HepG2 (cell line): ENCODE measurements at places on chromosomes 6 and 20. TPM values are rescaled to one million over a fixed set of nuclear protein-coding genes. Genes with fewer than 3 reads are reported as not detected.

Gene GNMT
- 7.0 and 7.3 TPM in 2 replicates for total RNA-seq

Gene RAB22A
- 11.2 and 16.2 TPM in 2 replicates for total RNA-seq

Gene PPIL6
- 0.22 TPM in 1 of 2 replicates, not detected in the other for total RNA-seq

Gene APOBEC2
- total RNA-seq, result 0.09 and 0.35 TPM in 2 replicates

Gene TNXB
- 0.74 and 1.6 TPM in 2 replicates for total RNA-seq

Gene MDFI
- not detected in 2 replicates for total RNA-seq

Gene THBS2
- 0.08 and 0.15 TPM in 2 replicates for total RNA-seq

Gene ARMH2
- not detected in 2 replicates for total RNA-seq

Gene CST4
- not detected in 2 replicates for total RNA-seq

Gene TAP2
- 9.8 and 17.6 TPM in 2 replicates for total RNA-seq

Gene TDRD6
- not detected in 2 replicates for total RNA-seq

Gene POM121L2
- total RNA-seq, result not detected in 2 replicates

Gene SUMO4
- 0.38 and 1.2 TPM in 2 replicates for total RNA-seq

Gene HEY2
- 0.04 TPM in 1 of 2 replicates, not detected in the other for total RNA-seq

Gene FNDC1
- total RNA-seq, result not detected in 2 replicates

Gene DDR1
- total RNA-seq, result 7.0 and 16.7 TPM in 2 replicates

Gene DDX43
- total RNA-seq, result not detected in 2 replicates

Gene PAQR8
- 26.2 and 37.7 TPM in 2 replicates for total RNA-seq

Gene TMEM242
- total RNA-seq, result 6.4 and 11.1 TPM in 2 replicates

Gene TEAD3
- total RNA-seq, result 14.4 and 15.1 TPM in 2 replicates

Gene HLA-DQB2
- total RNA-seq, result not detected in 2 replicates

Gene CRYBG1
- total RNA-seq, result 21.9 and 37.3 TPM in 2 replicates

Gene SLC29A1
- 23.1 and 43.2 TPM in 2 replicates for total RNA-seq

Gene CFB
- total RNA-seq, result 71.1 and 171 TPM in 2 replicates

Gene ANKEF1
- 8.6 and 11.8 TPM in 2 replicates for total RNA-seq

Gene NHSL1
- 53.6 and 59.5 TPM in 2 replicates for total RNA-seq

Gene LIN28B
- total RNA-seq, result 56.8 and 100 TPM in 2 replicates

Gene NKX2-4
- not detected in 2 replicates for total RNA-seq
